ENCODE measurements at places on chromosomes 6 and 20. TPM values are rescaled to one million over a fixed set of nuclear protein-coding genes. Genes with fewer than 3 reads are reported as not detected.

Gene ARHGAP40
- total RNA-seq, result 0.34 TPM

Gene COQ3
- total RNA-seq, result 2.0 TPM

Gene VSX1
- total RNA-seq, result not detected

Gene ATXN1
- 13.1 TPM for total RNA-seq

Gene SEMG1
- not detected for total RNA-seq

Gene PI3
- total RNA-seq, result not detected

DNA sequence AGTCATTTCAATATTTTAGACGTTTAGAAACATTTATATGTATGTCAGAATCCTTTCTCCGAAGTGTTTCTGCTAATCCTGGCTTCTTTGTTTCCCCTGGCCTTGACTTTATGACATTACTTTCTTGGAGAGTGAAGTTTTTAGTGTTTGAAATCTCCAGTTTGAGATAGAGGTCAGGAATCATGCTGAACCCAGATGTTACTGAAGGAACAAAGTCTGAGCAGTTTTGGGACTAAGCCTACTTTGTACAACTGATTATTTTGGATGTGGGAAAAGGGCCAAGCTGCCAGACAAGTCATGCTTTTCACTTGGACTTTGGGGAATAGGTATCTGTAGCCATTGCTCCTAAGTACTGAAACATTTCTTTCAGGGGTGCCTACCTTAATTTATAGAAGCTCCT lies 2.3 kb downstream of the RNF144B start:
- DNase-seq, result no peak

DNA sequence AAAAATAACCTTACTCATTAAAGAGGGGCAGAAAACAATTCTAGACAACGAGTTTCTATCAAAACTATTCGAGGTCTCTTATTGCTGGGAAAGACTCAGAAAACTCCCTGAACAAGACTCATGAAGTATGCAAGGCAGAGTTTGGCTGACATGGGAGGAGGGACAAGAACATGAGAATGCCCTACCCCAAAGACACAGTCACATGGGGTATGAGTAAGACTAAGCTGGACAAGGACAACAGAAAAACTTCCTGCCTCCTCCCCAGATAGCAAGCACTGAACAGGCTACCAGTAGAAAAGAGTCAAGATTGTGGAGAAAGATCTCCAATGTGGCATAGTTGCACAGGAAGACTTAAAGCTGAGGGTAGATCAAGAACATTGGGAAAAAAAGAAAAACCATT lies 39.7 kb upstream of the PHIP start:
- no peak for DNase-seq

DNA sequence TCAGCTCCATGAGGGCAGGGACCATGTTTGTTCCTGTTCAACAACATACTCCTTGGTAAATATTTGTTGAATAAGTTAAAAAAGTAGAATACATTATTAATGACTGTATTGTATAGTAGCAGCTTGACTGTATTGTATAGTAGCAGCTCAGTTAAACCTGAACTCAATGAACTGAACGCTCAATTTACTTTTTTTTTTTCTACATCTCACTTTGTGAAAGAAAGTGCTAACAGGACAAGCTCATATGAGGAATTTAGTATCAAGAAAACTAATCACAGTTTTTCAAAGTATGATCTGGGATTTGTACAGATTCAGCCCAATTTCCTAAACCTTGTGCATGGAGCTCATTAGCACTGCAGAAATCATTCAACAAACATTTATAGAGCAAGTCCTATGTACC lies 38.8 kb upstream of the NR2E1 start:
- DNase-seq, result no peak

DNA sequence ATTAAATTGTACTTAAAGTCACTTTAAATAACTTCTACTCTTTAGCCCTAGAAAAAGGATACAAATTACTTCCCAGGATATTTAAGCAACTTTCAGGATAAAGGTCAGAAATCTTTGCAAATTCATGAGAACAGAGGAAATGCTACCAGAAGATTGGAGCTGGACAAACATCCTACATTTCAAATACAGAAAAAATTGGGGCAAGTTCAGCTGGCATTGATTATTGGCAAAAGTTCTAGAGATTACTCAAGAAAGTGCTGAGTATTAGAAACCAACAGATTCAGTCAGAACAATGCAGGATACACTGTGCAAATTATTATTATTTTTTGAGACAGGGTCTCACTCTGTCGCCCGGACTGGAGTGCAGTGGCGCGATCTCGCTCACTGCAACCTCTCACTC lies 6.0 kb downstream of the SLC22A23 start:
- no peak for DNase-seq

GRCh38 chr6:14412026-14412425 lies 294.5 kb downstream of the CD83 start:
- DNase-seq, result no peak

DNA sequence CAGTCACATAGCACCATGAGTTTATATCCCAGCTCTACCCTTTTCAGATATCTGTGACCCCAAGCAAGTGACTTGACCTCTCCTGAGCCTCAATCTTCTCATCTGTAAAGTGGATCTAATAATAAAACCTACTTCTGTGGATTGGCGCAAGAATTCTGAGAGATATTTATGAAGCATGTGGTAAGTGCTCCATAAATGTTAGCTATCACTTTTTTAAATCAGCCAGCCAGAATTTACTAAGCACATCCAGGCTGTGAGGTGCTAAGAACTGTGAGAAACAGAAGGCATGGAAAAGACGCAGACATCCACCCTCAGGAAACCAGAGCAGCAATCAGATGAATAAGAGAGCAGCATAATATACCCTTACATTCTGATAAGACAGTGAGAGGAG lies 862 bp downstream of the C20orf96 start:
- no peak for DNase-seq

GRCh38 chr6:132247381-132248159 lies 153.7 kb downstream of the MOXD1 start:
- DNase-seq, result no peak

Data from glomerular endothelial cell (primary cell).